NCI-H187 (cell line): ENCODE measurements at places on chromosomes 6 and 20.

DNA sequence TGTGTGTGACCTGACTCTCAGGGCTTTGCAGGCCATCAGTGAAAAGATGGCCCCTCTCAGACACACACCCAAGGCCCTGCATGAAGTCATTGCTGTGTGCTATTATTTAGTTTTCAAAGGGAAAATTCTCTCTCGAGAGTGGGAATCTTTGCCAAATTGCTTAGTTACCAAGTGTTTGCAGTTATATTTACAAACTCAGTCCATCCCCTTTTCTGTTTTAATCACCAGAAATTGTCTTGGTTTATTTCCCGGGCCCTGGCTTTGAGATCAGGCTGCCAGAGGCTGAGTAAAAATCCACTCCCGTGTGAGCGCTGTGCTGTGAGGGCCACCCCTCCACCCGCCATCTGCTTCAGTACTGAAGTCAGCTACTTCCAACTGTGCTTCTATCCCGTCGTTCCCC, 163.1 kb downstream of the SOD2 start:
- DNase-seq, result no peak

DNA sequence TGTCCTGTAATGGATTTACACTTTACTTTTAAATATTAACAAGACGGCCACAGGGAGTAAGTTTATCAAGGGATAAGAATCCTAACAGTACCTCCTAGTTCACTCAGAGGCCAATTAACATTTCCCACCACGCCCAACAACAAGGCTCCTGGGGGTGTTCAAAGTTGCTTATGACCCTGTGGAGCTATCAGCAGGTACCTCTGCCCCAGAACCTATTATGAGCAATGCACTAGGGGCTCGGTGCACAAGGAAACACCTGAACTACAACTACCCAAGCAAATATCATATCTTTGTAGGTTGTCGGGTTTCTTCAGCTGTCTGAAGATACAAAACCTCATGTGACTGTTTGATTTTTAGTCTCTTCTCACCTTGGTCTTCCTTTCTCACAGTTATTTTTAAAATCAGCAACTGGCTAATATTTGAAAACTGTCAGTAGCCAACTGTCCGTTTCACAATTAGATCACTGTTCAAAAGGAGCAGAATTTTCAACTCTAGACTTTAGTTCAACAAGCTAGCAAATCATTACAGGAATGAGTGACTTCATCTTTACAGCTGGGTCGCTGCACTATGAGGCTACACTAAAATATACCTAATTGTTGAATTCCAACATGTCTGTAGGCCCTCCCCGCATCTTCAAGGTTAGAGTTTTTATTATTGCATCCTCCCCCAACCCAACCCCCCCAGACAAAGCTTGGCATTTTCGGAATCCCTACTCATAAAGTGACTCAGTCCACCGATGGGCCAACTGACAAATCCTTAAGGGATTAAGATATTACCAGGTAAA, 38.1 kb downstream of the B4GALT5 start:
- no peak for DNase-seq

DNA sequence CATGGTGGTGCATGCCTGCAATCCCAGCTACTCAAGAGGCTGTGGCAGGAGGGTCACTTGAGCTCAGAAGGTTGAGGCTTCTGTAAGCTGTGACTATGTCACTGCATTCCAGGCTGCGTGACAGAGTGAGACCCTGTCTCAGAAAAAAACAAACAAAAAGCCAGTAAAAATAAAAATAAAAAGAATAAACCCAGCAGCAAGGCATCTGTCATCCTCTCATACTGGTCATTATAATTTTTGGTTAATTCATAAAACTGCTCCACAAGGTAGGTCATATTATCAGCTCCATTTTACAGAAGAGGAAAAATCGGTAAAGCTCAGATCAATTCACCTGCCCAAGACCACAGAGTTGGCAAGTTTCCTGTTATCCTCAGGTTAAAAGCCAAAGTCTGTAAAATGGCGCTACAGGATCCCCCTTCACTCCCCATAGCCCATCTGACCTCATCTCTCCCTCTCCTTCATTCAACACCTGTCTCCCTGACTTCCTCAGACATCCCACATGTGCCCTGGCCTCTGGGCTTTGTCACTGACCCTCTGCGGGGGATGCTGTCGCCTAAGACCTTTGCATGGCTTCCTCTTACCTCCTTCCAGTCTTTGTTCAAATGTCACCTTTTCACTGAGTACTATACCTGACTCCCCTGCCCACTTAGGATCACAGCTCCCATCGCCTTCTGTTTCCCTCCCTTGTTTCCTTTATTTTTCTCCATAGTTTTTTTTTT, 213.2 kb upstream of the ZNF217 start:
- no peak for DNase-seq

- no peak for DNase-seq
Measured at GRCh38 chr6:110859335-110859792, 15.2 kb upstream of the AMD1 start.

DNA sequence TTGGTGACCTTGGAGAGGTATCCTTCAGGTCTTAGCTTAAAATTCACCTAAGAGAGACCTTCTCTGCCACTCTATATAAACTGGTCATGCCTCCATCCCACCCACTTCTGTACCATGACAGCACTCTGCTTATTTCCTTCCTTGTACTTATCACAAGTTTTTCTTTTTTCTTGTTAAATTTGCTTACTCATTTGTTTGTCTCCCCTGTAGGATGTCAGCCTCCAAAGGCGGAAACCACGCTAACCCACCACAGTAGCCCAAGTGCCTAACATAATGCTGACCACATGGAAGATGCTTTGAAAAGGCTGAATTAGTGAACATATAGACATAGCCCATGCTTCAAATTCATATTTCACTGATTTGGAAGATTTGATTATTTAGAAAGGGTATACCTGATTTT, 5.4 kb downstream of the BMP6 start:
- no peak for DNase-seq

- DNase-seq, result no peak
Measured at GRCh38 chr6:108309844-108310243, 15.0 kb downstream of the AFG1L start.

GRCh38 chr6:13718123-13718458, 6.5 kb upstream of the RANBP9 start:
- no peak for DNase-seq

- no peak for DNase-seq
Measured at GRCh38 chr6:15434263-15434662, 188.4 kb downstream of the JARID2 start.

GRCh38 chr6:44645276-44645675, 257.8 kb downstream of the CDC5L start:
- no peak for DNase-seq
